ENCODE measurements at places on chromosomes 3 and 15.
A peak's percentile ranks its signal among the peaks of the same experiment; 100 is the strongest.

DNA sequence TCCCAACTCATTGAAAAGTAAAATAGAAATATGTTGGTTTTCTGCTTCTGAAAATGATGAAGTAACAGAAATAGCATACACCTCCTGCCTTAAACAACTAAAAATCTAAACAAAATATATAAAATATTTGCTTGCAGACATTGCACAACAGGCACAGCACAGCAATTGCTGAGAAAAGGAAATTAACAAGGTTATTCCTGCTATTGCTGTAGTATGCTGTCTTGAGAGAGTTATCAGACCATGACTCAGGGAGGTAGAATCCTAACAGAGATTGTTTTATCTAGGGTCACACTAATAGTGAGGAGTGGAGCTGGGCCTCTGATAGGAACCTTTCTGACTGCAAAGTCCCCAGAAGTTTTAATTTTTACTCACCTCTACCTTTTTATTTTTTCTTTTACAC is 72.6 kb downstream of the ZBTB20 start:
- no peak for DNase-seq

DNA sequence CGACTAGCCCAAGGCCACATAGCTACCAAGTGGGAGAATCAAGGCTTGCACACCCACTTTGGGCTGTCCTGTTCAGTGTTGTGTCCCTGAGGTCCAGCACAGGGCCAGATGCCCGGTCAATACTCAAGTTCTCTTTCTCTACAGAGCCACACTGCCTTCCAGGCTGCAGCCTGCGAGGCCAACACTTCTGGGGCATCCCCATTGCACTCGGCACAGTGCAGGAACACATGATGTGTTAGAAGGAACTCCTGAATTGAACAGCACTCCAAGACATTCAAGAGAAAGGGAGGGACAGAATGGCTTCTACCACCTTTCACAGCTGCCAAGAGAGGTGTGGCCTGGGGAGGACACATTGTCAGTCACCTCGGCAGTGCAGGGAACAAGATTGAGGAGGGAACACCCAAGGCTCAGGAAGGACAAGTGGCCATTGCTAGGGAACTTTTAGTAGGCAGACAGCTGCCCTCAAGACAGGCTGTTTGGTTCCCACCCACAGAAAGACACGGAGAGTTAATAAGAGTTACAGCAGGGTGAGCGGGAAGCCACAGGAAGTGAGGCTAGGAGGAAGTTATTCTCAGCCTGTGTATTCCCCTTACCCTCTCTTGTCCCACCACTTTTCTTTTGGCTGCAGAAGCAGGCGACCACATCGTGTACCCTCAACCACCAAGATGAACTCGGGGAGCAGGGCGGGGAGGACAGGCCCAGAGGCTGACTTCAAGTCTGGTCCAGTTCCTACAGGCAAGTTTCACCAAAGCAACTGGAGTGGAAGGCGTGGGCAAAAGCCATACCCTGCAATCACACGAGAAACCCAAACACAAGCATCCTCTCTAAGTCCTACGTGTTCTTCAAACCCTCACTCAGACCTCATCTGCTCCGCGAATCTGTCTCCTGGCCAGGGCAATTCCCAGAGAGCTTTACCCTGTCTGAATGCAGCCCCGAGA is 69.4 kb downstream of the SRGAP3 start:
- DNase-seq: no peak

DNA sequence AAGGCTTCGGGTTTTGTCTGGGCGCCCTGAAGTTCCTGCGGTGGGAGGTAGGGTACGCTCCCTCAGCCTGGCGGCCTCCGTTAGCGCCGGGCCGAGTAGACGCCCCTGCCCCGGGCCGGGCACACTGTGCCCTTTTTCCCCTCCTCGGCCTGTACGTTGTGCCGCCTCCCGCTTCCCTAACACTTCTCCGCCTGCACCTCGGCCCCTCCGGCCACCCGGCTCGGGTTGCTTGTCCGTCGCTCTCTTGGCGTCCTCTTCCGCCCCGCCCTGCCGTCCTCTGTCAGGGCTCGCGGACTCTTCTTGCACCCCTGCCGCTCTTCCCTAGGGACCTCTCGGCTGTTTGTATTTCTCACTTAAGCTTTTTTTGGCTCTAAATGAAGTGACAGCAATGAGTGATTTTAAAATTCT is 384 bp downstream of the KNL1 start:
- peak; percentile 64 for DNase-seq

- DNase-seq: peak; percentile 42
These were observed 67.8 kb downstream of the UBP1 start for GRCh38 chr3:33372218-33373081.

DNA sequence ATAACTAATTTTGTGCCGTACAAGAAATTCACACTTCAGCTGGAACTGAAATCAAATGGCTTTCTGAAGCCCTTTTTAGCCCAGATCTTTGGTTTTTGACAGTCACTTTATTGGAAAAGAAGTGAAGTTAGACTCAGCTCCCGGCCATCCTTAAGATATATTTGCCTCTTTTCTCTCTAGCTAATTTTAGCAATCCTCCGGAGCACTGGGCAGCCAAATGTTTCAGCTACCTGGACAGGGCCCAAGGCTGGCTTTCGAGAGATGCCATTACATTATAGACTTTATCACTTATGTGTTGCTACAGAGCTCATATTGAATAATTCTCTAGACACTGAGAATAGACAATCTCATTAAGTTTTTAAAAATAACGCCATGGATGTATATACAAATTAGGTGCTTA is 28.5 kb upstream of the RPL39L start:
- DNase-seq: no peak

All from muscle of arm (tissue), 14 donors.